ENCODE measurements at places on chromosomes 5 and 9.

DNA sequence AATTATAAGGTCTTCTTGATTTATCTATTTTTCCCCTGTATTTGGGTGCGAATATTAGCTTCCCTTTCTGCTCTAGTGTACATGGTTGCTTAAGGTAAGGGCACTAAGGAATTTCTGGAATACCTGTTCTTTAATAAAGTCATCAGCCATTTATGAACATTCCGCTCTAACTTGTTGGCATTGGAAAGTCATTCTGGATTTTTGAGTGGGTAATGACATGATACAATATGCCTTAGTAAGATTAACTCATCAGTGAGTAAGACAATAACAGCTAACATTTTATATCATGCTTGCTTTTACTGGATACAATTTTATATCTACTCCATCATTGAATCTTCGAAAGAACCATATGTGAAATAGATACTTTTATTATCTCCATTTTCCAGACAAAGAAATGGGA lies 196.1 kb downstream of the ARRDC3 start:
- no peak overlapping the region for H3K27ac ChIP-seq
- DNase-seq = no peak
- no peaks in the 10 kb centered on the region for H3K36me3 ChIP-seq
- H3K4me3 ChIP-seq = no peak overlapping the region
- H3K4me1 ChIP-seq = no peaks in the 10 kb centered on the region
- H3K27me3 ChIP-seq = peaks cover 10% of the 10 kb centered on the region

GRCh38 chr9:87102126-87102525 lies 154.8 kb upstream of the GAS1 start:
- no peak overlapping the region for H3K4me3 ChIP-seq
- DNase-seq = no peak
- H3K4me1 ChIP-seq = no peaks in the 10 kb centered on the region
- no peaks in the 10 kb centered on the region for H3K36me3 ChIP-seq
- peaks cover 6% of the 10 kb centered on the region for H3K27me3 ChIP-seq

DNA sequence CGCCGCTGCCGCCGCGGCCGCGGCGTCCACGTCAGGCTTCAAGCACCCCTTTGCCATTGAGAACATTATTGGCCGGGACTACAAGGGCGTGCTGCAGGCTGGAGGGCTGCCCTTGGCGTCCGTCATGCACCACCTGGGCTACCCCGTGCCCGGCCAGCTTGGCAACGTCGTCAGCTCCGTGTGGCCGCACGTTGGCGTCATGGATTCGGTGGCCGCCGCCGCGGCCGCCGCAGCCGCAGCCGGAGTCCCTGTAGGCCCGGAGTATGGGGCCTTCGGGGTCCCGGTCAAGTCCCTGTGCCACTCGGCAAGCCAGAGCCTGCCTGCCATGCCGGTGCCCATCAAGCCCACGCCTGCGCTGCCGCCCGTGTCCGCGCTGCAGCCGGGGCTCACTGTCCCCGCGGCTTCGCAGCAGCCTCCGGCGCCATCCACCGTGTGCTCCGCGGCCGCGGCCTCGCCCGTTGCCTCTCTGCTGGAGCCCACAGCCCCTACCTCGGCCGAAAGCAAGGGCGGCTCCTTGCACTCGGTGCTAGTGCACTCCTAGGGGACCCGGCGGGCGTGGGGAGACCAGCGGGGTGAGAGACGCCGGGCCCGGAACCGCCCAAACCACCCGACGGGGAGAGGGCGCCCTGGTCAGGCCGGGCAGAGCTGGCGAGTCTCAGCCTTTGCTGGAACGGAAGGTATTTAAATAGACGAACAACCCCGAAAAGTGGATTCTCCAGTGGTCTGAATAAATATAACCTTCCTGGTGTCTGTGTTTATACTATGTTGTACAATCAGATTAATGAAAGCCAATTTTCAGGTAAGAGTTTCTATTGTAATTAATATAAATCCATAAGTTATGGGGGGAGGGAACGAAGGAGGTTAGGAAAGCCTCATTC lies 1.2 kb downstream of the FOXB2 start:
- no peak overlapping the region for H3K27ac ChIP-seq
- no peak for DNase-seq
- peaks cover 80% of the 10 kb centered on the region for H3K27me3 ChIP-seq
- peaks cover 16% of the 10 kb centered on the region for H3K4me1 ChIP-seq

GRCh38 chr5:80399526-80400239 lies 8.2 kb upstream of the ZFYVE16 start:
- H3K4me3 ChIP-seq = no peak overlapping the region
- H3K27me3 ChIP-seq = peaks cover 8% of the 10 kb centered on the region
- DNase-seq = no peak
- H3K27ac ChIP-seq = no peak overlapping the region

DNA sequence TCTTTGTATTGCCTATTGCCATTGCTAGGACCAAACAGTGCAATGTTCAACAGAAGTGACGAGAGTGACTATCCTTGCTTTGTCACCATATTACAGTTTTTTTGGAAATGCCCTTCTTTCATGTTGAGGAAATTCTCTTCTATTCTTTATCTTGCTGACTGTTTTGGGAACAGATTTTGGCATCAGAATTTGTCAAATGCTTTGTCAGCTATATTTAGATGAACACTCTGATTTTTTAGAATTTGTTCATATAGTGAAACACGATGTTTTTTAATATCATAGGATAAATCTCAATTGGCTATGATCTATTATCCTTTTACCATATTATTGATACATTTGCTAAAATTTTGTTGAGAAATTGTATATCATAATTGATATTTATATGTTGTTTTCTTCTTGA lies 31.4 kb downstream of the FBN2 start:
- no peaks in the 10 kb centered on the region for H3K27me3 ChIP-seq
- H3K27ac ChIP-seq = no peak overlapping the region
- H3K4me1 ChIP-seq = no peaks in the 10 kb centered on the region
- no peaks in the 10 kb centered on the region for H3K36me3 ChIP-seq

DNA sequence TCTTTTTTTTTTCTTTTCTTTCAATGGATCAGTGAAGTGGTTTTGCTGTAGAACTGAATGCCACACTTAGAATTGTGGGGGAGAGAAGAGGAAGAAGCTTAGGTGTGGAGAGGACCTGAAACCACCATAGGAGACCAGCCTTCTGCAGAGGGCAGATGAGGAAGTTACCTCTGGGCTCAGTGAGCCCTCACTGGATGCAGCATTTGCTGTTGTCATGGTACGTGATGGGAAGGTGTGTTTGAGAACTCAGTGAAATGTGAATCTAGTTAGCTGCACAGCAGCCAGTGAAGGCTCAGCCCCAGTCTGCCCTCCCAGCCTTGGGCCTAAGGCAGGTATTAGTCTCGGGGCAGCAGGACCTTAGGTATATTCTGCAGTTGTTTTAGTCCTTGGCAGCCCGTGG lies 17.5 kb downstream of the CYFIP2 start:
- H3K4me3 ChIP-seq = peak overlapping the region; percentile 49
- H3K27ac ChIP-seq = peak overlapping the region; percentile 80
- H3K36me3 ChIP-seq = peaks cover 24% of the 10 kb centered on the region
- H3K4me1 ChIP-seq = peaks cover 38% of the 10 kb centered on the region

GRCh38 chr5:171578829-171579491 lies 159.5 kb downstream of the FGF18 start:
- H3K4me1 ChIP-seq = no peaks in the 10 kb centered on the region
- H3K4me3 ChIP-seq = no peak overlapping the region
- H3K36me3 ChIP-seq = no peaks in the 10 kb centered on the region
- no peak for DNase-seq

DNA sequence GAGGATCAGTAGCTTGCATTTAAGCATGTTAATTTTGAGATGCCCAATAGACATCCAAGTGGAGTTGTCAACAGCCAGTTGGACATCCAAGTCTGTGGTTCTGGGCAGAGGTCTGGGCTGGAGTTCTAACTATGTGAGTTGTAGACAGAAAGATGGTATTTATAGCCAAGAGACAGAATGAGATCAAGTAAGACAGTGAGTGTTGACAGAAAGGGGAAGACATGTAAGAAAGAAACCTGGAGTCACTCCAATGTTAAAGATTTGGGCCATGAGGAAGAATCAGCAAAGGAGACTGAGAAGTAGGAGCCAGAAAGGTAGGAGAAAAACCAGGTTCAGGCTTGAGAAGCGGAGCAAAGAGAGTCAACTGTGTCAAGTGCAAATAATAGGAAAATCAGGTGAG lies 95.5 kb upstream of the PUM3 start:
- H3K4me3 ChIP-seq = no peak overlapping the region
- no peaks in the 10 kb centered on the region for H3K36me3 ChIP-seq
- no peak for DNase-seq
- no peaks in the 10 kb centered on the region for H3K4me1 ChIP-seq
- H3K27me3 ChIP-seq = peaks cover 1% of the 10 kb centered on the region

- peak overlapping the region; percentile 75 for H3K4me3 ChIP-seq
- H3K27me3 ChIP-seq = peaks cover 24% of the 10 kb centered on the region
- no peaks in the 10 kb centered on the region for H3K36me3 ChIP-seq
- H3K27ac ChIP-seq = no peak overlapping the region
Observed at GRCh38 chr5:77845324-77845646, 69.1 kb upstream of the TBCA start.

DNA sequence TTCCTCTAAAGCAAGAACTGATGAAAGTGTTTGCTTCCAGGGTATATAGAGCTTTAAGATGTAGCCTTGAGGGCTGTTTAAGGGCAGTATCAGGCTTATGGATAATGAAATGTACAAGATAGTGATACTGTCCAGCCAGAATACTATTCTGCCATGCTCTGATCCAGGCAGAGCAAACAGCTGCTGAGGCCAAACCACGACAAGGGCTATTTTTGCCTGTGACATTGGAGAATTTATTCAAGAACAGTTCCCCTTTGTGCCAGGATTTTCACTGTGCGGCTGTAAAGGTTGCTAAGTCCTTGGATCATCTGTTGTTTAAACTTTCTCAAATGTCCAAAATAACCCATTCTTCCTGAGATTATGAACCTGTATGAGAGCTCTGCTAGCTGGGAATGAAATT lies 70.4 kb downstream of the OTP start:
- peaks cover 10% of the 10 kb centered on the region for H3K27me3 ChIP-seq
- H3K4me3 ChIP-seq = no peak overlapping the region
- no peaks in the 10 kb centered on the region for H3K36me3 ChIP-seq
- no peak overlapping the region for H3K27ac ChIP-seq

DNA sequence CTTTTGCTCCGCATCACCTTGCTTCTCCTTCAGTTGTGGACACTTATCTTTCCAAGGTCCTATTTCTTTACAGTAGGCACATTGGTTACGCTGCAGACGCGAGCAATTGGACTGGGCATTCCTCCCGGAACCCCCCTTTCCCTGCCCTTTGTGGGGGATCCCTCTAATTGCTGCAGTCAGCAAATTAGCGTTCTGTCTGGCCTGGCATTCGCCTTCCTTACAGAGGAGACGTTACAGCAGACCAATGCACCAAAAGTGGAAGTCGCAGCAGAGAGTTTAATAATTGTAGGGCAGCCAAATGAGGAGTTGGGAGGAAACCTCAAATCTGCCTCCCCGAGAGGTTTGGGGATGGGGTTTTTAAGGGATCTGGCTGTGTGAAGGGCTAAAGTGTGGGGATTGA lies 5.3 kb upstream of the ZNF354C start:
- DNase-seq = no peak
- H3K4me3 ChIP-seq = no peak overlapping the region
- peaks cover 6% of the 10 kb centered on the region for H3K27me3 ChIP-seq
- peaks cover 3% of the 10 kb centered on the region for H3K4me1 ChIP-seq
- no peaks in the 10 kb centered on the region for H3K36me3 ChIP-seq

DNA sequence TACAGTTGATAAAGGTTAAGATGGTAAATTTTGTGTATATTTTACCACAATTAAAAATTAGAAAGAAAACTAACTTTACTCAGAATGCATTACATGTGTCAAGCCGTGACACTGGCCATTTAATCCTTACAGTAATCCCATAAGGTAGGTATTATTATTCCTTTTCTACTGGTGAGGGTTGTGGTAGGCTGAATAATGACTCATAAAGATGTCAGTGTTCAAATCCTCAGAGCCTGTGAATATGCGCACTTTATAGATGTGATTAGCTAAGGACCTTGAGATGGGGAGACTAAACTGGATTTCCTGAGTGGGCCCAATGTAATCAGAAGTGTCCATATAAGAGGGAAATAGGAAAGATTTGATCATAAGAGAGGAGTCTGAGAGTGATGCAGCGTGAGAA lies 288.1 kb downstream of the TMEM167A start:
- no peak overlapping the region for H3K27ac ChIP-seq
- no peak for DNase-seq
- H3K36me3 ChIP-seq = no peaks in the 10 kb centered on the region
- no peak overlapping the region for H3K4me3 ChIP-seq
- H3K4me1 ChIP-seq = no peaks in the 10 kb centered on the region

DNA sequence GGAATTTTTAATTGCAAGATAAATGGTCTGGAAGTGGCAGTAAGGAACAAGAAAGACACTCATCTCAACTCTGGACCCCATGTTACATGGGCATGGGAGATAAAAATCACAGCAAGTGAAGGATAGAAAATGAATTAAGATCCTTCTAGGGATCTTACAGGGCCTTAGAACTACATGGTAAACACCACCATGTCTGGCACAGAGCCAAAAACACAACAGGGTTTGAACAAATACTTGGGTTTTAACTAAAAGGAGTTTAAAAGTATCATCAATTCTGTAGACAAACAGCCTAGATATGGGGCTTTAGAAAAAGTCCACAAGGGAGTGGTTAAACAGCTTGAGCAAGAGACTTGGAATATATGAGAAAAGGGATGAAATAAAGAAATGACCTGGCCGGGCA lies 366.4 kb downstream of the ARL15 start:
- no peak overlapping the region for H3K27ac ChIP-seq
- H3K4me3 ChIP-seq = no peak overlapping the region
- H3K4me1 ChIP-seq = peaks cover 3% of the 10 kb centered on the region
- DNase-seq = no peak
- no peaks in the 10 kb centered on the region for H3K27me3 ChIP-seq

DNA sequence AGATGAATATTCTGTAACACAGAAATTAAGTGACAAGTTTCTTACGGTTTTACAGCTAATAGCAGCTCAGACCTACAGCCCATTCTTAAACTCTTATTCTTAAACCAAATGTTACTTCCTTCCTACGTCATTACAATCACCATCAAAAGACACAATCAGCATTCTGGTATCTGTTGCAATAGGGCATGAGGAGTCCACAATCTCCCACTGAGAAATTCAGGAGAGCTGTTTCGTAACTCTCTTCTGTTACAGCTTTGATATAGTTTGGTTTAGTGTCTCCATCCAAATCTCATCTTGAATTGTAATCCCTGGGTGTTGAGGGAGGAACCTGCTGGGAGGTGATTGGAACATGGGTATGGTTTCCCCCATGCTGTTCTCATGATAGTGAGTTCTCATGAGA lies 163.4 kb downstream of the GAS1 start:
- peaks cover 12% of the 10 kb centered on the region for H3K27me3 ChIP-seq
- no peaks in the 10 kb centered on the region for H3K4me1 ChIP-seq
- no peak for DNase-seq
- no peak overlapping the region for H3K4me3 ChIP-seq
- no peak overlapping the region for H3K27ac ChIP-seq
- H3K36me3 ChIP-seq = no peaks in the 10 kb centered on the region

GRCh38 chr5:172216345-172216744 lies 22.4 kb downstream of the EFCAB9 start:
- peaks cover 2% of the 10 kb centered on the region for H3K4me1 ChIP-seq
- peaks cover 14% of the 10 kb centered on the region for H3K36me3 ChIP-seq
- H3K27ac ChIP-seq = no peak overlapping the region
- H3K27me3 ChIP-seq = no peaks in the 10 kb centered on the region

GRCh38 chr5:108061941-108062340 lies 320.0 kb downstream of the FBXL17 start:
- H3K4me3 ChIP-seq = no peak overlapping the region
- H3K27me3 ChIP-seq = no peaks in the 10 kb centered on the region
- DNase-seq = no peak
- H3K36me3 ChIP-seq = peaks cover 2% of the 10 kb centered on the region
- H3K27ac ChIP-seq = no peak overlapping the region
- peaks cover 2% of the 10 kb centered on the region for H3K4me1 ChIP-seq

GRCh38 chr5:74183041-74183440 lies 457.5 kb downstream of the ENC1 start:
- DNase-seq = no peak
- H3K36me3 ChIP-seq = no peaks in the 10 kb centered on the region
- no peak overlapping the region for H3K27ac ChIP-seq
- no peaks in the 10 kb centered on the region for H3K27me3 ChIP-seq
- H3K4me3 ChIP-seq = no peak overlapping the region
